Body of pancreas (tissue), 4 donors: ENCODE measurements at places on chromosomes 12 and 14. TPM values are rescaled to one million over a fixed set of nuclear protein-coding genes. Genes with fewer than 3 reads are reported as not detected.

The CCDC198 gene
- total RNA-seq: 97.8 TPM

The AQP6 gene
- not detected for total RNA-seq

GRCh38 chr12:130746546-130746945 lies 30.4 kb upstream of the RIMBP2 start:
- no peak overlapping the region for H3K4me3 ChIP-seq
- DNase-seq: no peak
- no peaks in the 10 kb centered on the region for H3K27me3 ChIP-seq
- no peak overlapping the region for H3K27ac ChIP-seq

DNA sequence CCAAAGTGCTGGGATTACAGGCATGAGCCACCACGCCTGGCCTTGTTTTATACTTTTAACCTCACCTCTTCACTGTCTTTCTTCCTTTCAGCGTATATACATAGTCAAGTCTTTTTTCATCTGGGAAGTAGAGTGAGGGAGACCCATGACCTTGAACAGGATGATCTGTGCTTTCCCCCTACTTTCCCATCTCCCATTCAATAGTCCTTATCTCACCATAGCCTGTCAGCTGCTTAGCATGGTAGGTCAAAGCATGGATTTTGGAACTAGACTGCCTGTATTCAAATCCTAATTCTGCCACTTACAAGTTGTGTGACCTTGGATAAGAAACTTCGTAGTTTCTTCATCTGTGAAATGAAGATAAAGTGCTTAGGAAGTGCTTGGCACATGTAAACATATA lies 96.4 kb upstream of the MON2 start:
- no peaks in the 10 kb centered on the region for H3K27me3 ChIP-seq
- H3K4me1 ChIP-seq: no peaks in the 10 kb centered on the region
- no peaks in the 10 kb centered on the region for H3K36me3 ChIP-seq
- no peak for DNase-seq

DNA sequence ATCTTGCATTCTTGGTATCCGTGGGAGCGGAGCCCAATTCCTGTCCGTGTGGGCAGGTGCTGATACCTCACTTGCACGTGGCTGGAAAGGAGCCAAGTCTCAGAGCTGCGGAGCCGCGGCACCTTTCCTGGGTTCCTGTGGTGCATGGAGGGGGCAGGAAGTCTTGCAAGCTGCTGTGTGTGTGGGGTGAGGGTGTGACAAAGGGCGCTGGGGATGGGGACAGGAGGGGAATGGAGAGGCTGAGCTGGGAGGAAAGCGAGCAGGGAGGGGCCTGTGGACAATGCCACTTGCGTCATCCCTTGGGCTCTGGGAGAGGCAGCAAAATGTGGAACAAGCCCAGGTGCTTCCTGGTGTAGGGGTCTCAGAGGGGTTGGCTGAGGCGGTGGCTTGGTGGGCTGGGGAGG lies 86.7 kb downstream of the CALM1 start:
- no peaks in the 10 kb centered on the region for H3K36me3 ChIP-seq
- peaks cover 6% of the 10 kb centered on the region for H3K4me1 ChIP-seq
- H3K27me3 ChIP-seq: no peaks in the 10 kb centered on the region
- DNase-seq: peak; percentile 33
- H3K4me3 ChIP-seq: no peak overlapping the region

DNA sequence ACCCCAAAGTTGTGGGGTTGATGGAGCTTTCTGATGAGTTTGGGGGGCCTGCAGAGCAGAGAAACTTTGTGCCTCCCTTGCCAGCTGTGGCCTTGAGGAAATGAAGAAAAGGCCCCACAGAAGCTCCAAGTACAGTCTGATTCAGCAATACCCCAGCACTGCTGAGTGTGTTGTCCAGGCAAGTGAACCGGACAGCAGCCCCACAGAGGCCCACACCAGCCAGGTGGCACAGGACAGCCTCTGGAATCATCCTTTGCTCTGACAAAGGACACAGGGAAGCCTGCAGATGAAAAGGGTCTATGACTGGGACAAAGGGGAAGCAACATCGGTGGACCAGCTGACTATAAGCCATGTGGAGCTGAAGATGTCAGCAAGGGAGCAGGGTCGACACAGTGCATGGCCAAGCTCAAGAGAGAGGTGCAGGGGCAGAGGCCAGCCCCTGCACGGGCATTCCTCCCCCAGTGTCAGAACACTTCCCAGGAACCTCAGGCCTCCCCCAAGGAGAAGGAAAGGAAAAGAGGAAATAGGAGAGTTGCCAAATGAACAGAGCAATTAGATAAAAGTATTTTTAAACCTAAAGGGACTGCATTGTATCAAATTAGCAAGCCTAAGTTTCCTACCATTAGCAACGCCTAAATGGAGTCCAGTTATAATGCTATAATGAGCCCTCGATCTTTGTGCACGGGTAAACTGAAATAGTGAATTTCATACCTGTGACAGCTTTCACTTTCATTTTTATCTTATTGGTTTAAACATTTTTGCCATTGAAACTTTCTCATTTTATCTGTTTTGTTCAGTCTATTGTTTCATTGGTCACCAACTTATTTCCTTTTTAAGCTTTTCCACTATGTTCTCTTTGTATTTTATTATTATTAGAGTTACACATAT lies 46.3 kb upstream of the PTGDR start:
- no peaks in the 10 kb centered on the region for H3K27me3 ChIP-seq
- no peaks in the 10 kb centered on the region for H3K4me1 ChIP-seq
- no peak overlapping the region for H3K27ac ChIP-seq
- no peak for DNase-seq
- H3K36me3 ChIP-seq: no peaks in the 10 kb centered on the region

- no peak overlapping the region for H3K4me3 ChIP-seq
- H3K27me3 ChIP-seq: no peaks in the 10 kb centered on the region
- DNase-seq: no peak
- no peaks in the 10 kb centered on the region for H3K36me3 ChIP-seq
- H3K4me1 ChIP-seq: peaks cover 19% of the 10 kb centered on the region
These were observed 27.1 kb upstream of the TESC start for GRCh38 chr12:117126335-117126734.

DNA sequence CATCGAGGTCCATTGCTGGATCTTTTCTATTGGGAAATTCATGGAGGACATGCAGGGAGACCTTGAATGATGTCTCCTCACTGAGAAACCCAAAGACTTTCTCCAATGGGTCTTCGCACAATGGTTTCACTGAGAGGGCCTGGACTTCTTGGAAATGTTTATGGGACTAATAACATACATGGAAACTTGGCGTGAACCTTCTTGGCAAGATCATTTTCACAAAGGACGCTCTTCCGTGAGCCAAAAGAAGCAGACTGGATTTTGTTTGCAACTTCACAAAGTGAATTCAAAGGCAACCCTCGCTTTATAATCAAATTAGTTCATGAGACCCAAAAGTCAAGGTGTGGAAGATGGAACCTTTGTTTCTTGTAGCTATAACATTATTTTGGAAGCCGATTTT lies 154.4 kb downstream of the TMEM132C start:
- no peaks in the 10 kb centered on the region for H3K36me3 ChIP-seq
- no peak overlapping the region for H3K4me3 ChIP-seq
- H3K4me1 ChIP-seq: no peaks in the 10 kb centered on the region
- H3K27ac ChIP-seq: no peak overlapping the region
- DNase-seq: no peak
- no peaks in the 10 kb centered on the region for H3K27me3 ChIP-seq

The NKX2-1 gene
- not detected for total RNA-seq

DNA sequence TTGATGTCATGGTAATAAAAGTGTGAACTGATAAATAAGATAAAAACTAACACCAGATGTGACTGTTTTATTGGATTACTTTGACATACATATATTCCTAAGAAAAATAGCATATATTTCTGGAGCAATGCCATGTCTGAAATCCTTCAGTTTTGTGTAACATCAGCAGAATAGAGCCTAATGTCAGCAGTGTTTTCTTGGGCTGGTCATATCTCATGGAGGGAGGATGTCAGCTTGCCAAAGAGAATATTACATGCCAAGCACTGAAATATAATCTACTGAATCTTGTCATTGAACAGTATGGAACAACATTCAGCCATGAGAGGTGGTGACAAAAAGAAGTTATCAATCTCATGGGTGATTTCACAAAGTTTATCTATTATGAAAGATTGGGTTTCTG lies 220.3 kb downstream of the KLHL28 start:
- H3K4me1 ChIP-seq: no peaks in the 10 kb centered on the region
- no peak for DNase-seq
- H3K27me3 ChIP-seq: no peaks in the 10 kb centered on the region

DNA sequence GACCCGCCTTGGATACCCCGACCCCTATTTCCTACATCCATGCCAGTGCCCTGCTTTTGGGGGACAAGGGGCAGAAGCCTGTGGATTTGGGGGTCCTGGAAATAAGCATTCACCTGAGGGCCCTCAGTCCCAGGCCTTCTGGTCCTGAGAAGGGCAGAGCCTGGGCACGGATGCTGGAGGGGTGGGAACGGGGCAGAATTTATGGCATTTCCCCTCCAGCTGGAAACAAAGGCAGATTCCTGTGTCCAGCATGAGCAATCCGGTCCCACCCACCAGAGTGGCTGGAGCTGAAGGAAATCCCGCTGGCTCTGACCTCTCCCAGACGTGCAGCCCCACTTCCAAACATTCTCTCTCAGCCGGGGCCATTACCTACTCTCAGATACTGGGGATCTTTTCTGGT lies 9.3 kb downstream of the ANKRD33 start:
- DNase-seq: no peak
- no peaks in the 10 kb centered on the region for H3K36me3 ChIP-seq
- H3K4me3 ChIP-seq: no peak overlapping the region

GRCh38 chr14:94161981-94162380 lies 12.1 kb upstream of the PPP4R4 start:
- H3K27ac ChIP-seq: no peak overlapping the region
- peaks cover 8% of the 10 kb centered on the region for H3K4me1 ChIP-seq
- H3K27me3 ChIP-seq: no peaks in the 10 kb centered on the region
- no peaks in the 10 kb centered on the region for H3K36me3 ChIP-seq
- no peak overlapping the region for H3K4me3 ChIP-seq

The DTX1 gene
- total RNA-seq: 11.9 TPM

DNA sequence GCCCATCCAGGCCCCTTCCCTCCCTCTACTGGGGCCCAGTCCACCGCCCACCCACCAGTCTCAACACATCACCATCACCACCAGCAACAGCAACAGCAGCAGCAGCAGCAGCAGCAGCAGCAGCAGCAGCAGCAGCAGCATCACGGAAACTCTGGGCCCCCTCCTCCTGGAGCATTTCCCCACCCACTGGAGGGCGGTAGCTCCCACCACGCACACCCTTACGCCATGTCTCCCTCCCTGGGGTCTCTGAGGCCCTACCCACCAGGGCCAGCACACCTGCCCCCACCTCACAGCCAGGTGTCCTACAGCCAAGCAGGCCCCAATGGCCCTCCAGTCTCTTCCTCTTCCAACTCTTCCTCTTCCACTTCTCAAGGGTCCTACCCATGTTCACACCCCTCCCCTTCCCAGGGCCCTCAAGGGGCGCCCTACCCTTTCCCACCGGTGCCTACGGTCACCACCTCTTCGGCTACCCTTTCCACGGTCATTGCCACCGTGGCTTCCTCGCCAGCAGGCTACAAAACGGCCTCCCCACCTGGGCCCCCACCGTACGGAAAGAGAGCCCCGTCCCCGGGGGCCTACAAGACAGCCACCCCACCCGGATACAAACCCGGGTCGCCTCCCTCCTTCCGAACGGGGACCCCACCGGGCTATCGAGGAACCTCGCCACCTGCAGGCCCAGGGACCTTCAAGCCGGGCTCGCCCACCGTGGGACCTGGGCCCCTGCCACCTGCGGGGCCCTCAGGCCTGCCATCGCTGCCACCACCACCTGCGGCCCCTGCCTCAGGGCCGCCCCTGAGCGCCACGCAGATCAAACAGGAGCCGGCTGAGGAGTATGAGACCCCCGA lies 6.8 kb upstream of the RNU7-1 start:
- H3K36me3 ChIP-seq: no peaks in the 10 kb centered on the region
- H3K27ac ChIP-seq: peak overlapping the region; percentile 84
- H3K4me3 ChIP-seq: peak overlapping the region; percentile 50
- H3K4me1 ChIP-seq: peaks cover 32% of the 10 kb centered on the region
- DNase-seq: no peak
- no peaks in the 10 kb centered on the region for H3K27me3 ChIP-seq

GRCh38 chr12:108232565-108232964 lies 103.5 kb downstream of the WSCD2 start:
- peak; percentile 19 for DNase-seq
- H3K27ac ChIP-seq: no peak overlapping the region
- no peaks in the 10 kb centered on the region for H3K36me3 ChIP-seq
- no peak overlapping the region for H3K4me3 ChIP-seq
- H3K27me3 ChIP-seq: no peaks in the 10 kb centered on the region

GRCh38 chr12:111445726-111446581 lies 40.2 kb downstream of the SH2B3 start:
- no peak overlapping the region for H3K4me3 ChIP-seq
- H3K36me3 ChIP-seq: peaks cover 6% of the 10 kb centered on the region
- H3K27me3 ChIP-seq: no peaks in the 10 kb centered on the region
- peaks cover 60% of the 10 kb centered on the region for H3K4me1 ChIP-seq
- peak; percentile 93 for DNase-seq

- no peaks in the 10 kb centered on the region for H3K27me3 ChIP-seq
- no peak overlapping the region for H3K27ac ChIP-seq
- DNase-seq: no peak
- no peak overlapping the region for H3K4me3 ChIP-seq
- no peaks in the 10 kb centered on the region for H3K4me1 ChIP-seq
- no peaks in the 10 kb centered on the region for H3K36me3 ChIP-seq
These were observed 57.8 kb upstream of the NAP1L1 start for GRCh38 chr12:76142305-76142704.

DNA sequence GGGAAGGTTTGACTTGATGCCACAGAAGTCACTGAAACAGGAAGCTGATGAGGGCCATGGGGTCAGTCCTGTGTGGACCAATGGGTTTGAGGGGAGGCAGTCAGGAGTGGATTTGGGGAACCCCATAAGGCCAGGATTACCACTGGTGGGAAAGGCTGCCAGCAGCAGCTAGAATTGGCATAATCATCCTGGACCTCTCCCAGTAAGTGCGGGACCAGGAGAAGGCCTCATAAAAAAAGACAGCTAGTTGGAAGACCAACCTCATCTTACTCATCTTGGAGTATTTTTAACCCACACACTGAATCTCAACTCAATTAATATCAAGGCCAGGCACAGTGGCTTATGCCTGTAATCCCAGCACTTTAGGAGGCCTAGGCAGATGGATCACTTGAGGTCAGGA lies 22.7 kb downstream of the TBX3 start:
- no peak overlapping the region for H3K27ac ChIP-seq
- H3K4me1 ChIP-seq: peaks cover 5% of the 10 kb centered on the region
- no peaks in the 10 kb centered on the region for H3K36me3 ChIP-seq
- H3K4me3 ChIP-seq: no peak overlapping the region
- no peaks in the 10 kb centered on the region for H3K27me3 ChIP-seq

GRCh38 chr12:1691123-1692007 lies 495 bp downstream of the ADIPOR2 start:
- H3K27me3 ChIP-seq: no peaks in the 10 kb centered on the region
- no peaks in the 10 kb centered on the region for H3K36me3 ChIP-seq
- peak overlapping the region; percentile 98 for H3K27ac ChIP-seq
- peak overlapping the region; percentile 98 for H3K4me3 ChIP-seq
- H3K4me1 ChIP-seq: peaks cover 23% of the 10 kb centered on the region

GRCh38 chr12:56234746-56235436 lies 5.0 kb downstream of the SLC39A5 start:
- peak overlapping the region; percentile 73 for H3K27ac ChIP-seq
- H3K4me3 ChIP-seq: no peak overlapping the region
- H3K36me3 ChIP-seq: no peaks in the 10 kb centered on the region
- H3K27me3 ChIP-seq: no peaks in the 10 kb centered on the region
- H3K4me1 ChIP-seq: peaks cover 50% of the 10 kb centered on the region

The RPGRIP1 gene
- not detected for total RNA-seq
